ENCODE measurements at places on chromosomes 7 and 10. TPM values are rescaled to one million over a fixed set of nuclear protein-coding genes. Genes with fewer than 3 reads are reported as not detected.

GRCh38 chr10:87667493-87667892 lies 7.8 kb downstream of the PAPSS2 start:
- H3K27ac ChIP-seq: no peak overlapping the region
- DNase-seq: no peak
- no peak overlapping the region for H3K4me3 ChIP-seq
- H3K27me3 ChIP-seq: no peaks in the 10 kb centered on the region
- peaks cover 14% of the 10 kb centered on the region for H3K4me1 ChIP-seq

DNA sequence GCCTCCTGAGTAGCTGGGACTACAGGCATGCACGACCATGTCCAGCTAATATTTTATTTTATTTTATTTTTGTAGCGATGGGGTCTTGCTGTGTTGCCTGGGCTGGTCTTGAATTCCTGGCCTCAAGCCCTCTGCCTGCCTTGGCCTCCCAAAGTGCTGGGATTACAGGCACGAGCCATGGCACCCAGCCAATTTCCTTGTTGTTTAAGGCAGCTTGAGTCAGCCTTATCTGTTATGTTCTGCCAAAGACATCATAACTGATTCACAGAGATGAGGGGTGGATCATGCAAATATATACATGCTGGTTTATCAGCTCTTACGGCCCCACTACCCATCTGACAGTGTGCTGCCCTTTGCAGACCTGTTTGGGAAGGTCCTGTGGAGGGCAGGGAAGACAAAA lies 826.7 kb downstream of the TYW1 start:
- no peak overlapping the region for H3K4me3 ChIP-seq
- H3K27me3 ChIP-seq: no peaks in the 10 kb centered on the region
- no peak overlapping the region for H3K27ac ChIP-seq
- no peaks in the 10 kb centered on the region for H3K36me3 ChIP-seq
- H3K4me1 ChIP-seq: no peaks in the 10 kb centered on the region
- DNase-seq: no peak

The ACTR3C gene
- total RNA-seq: 31.6 TPM

The GIMAP2 gene
- total RNA-seq: 19.5 TPM

The TMEM209 gene
- total RNA-seq: 29.0 TPM

The CYP2C19 gene
- 0.28 TPM for total RNA-seq

DNA sequence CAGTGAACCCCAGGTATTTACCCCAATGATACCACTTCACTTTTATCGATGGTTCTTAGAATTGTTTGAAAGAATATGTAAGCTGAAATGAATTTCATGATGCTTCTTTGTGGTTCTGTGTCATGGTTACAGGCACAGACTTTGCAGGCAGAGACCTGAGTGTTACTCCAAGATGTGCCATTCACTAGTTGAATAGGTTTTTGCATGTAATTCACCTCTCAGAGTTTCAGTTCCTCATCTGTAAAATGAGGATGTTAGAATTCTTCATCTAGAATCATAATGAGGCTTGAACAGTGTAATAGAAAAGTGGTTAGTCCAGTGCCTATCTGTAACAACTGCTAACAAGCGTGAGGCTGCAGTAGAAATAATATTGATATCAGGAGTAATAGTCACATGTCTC lies 54.6 kb downstream of the VSTM2A start:
- H3K4me1 ChIP-seq: no peaks in the 10 kb centered on the region
- no peak overlapping the region for H3K27ac ChIP-seq
- no peak overlapping the region for H3K4me3 ChIP-seq
- H3K27me3 ChIP-seq: no peaks in the 10 kb centered on the region
- no peaks in the 10 kb centered on the region for H3K36me3 ChIP-seq

- DNase-seq: peak; percentile 90
Measured at GRCh38 chr7:76333511-76334101, 25.2 kb downstream of the YWHAG start.

The POLD2 gene
- 60.0 TPM for total RNA-seq
